ENCODE measurements at places on chromosomes 2 and 18. TPM values are rescaled to one million over a fixed set of nuclear protein-coding genes. Genes with fewer than 3 reads are reported as not detected.

Gene BCL11A
- total RNA-seq: not detected

Gene CYTIP
- total RNA-seq: not detected

Gene ASXL3
- not detected for total RNA-seq

Gene LRP1B
- total RNA-seq: 1.7 TPM

Gene CDH7
- not detected for total RNA-seq

Gene CXCR1
- total RNA-seq: not detected

Gene ZNF516
- total RNA-seq: 32.7 TPM

GRCh38 chr2:67839668-67840067 lies 223.1 kb downstream of the C1D start:
- 0 out of 2 replicates have a peak, but pooled peaks cover 4% of the 10 kb centered on the region for H3K27me3 ChIP-seq
- no peak for DNase-seq
- H3K4me3 ChIP-seq: no peak overlapping the region
- no peaks in the 10 kb centered on the region for H3K4me1 ChIP-seq

DNA sequence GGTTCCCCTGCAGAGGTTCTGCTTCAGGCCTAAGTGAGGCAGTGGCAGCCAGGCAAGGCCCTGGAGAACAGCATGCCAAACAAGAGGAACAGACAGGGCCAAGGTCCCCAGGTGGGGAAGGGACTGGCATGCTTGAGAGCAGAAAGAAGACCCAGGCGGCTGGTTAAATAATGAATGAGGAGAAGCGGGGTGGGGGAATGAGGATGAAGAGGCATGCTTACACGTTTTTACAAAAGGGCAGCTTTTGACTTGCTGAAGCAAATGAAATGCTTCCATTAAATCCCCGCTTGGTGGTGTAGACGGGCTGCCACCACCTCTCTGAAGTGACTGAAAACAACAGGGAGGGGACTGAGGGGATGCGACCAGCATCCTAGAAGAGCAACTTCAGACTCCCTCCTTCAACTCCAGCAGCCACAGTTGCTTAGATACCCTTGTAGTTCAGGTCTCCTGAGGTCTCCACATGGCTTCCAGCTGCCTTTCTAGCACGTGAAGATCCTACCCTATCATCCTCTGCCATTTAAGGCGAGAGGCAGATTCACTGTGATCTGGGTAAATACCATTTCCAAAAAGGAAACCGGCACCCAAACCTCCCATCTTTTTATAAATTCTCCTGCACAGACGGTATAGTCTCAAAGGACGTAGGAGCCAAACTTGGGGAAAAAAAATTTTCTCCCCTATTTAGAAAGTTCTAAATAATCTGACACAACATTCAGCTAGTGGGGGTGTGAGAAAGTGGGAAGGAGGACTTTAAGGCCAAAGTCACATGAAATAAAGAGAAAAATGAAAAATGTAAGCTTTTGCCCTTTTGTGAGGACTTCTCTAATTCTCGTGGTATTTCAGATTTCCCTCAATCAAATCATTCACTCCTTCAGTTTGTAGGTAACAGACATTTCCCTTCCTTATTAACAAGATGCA lies 65.6 kb downstream of the CACNB4 start:
- H3K27ac ChIP-seq: no peak overlapping the region
- H3K4me1 ChIP-seq: no peaks in the 10 kb centered on the region
- H3K27me3 ChIP-seq: 0 out of 2 replicates have a peak, but pooled peaks cover 4% of the 10 kb centered on the region

GRCh38 chr2:114222344-114222743 lies 220.1 kb upstream of the DPP10 start:
- no peaks in the 10 kb centered on the region for H3K36me3 ChIP-seq
- no peak for DNase-seq
- H3K4me1 ChIP-seq: no peaks in the 10 kb centered on the region
- no peak overlapping the region for H3K4me3 ChIP-seq
- no peak overlapping the region for H3K27ac ChIP-seq
- H3K27me3 ChIP-seq: peaks cover 8% of the 10 kb centered on the region

GRCh38 chr2:232288489-232289030 lies 90.0 kb upstream of the ALPP start:
- H3K4me3 ChIP-seq: no peak overlapping the region
- no peaks in the 10 kb centered on the region for H3K27me3 ChIP-seq
- H3K4me1 ChIP-seq: no peaks in the 10 kb centered on the region
- H3K36me3 ChIP-seq: no peaks in the 10 kb centered on the region
- no peak for DNase-seq
- no peak overlapping the region for H3K27ac ChIP-seq

- no peak overlapping the region for H3K4me3 ChIP-seq
- H3K27ac ChIP-seq: no peak overlapping the region
- DNase-seq: no peak
- no peaks in the 10 kb centered on the region for H3K36me3 ChIP-seq
- H3K4me1 ChIP-seq: peaks cover 11% of the 10 kb centered on the region
These were observed 89.9 kb downstream of the INHBB start for GRCh38 chr2:120435671-120436459.

GRCh38 chr2:235639428-235639773 lies 145.6 kb downstream of the AGAP1 start:
- H3K27ac ChIP-seq: no peak overlapping the region
- no peaks in the 10 kb centered on the region for H3K27me3 ChIP-seq
- H3K4me1 ChIP-seq: no peaks in the 10 kb centered on the region
- no peak overlapping the region for H3K4me3 ChIP-seq
- no peak for DNase-seq
- H3K36me3 ChIP-seq: no peaks in the 10 kb centered on the region

- H3K36me3 ChIP-seq: no peaks in the 10 kb centered on the region
- no peak overlapping the region for H3K27ac ChIP-seq
- no peaks in the 10 kb centered on the region for H3K27me3 ChIP-seq
- no peak for DNase-seq
- H3K4me1 ChIP-seq: no peaks in the 10 kb centered on the region
These were observed 352.5 kb upstream of the GULP1 start for GRCh38 chr2:187939180-187939579.
